Parietal lobe (tissue), 2 donors: ENCODE measurements at places on chromosomes 16 and 17. TPM values are rescaled to one million over a fixed set of nuclear protein-coding genes. Genes with fewer than 3 reads are reported as not detected.

SOX8 gene
- 28.5 TPM for total RNA-seq

CDH15 gene
- not detected for total RNA-seq

G6PC1 gene
- total RNA-seq = not detected

CHAD gene
- not detected for total RNA-seq

SHISA6 gene
- total RNA-seq = 8.8 TPM

TNP2 gene
- not detected for total RNA-seq

RFNG gene
- total RNA-seq = 27.2 TPM
